Activated T-cell treated with anti-CD3 and anti-CD28 coated beads for 48 hours (primary cell): ENCODE measurements at places on chromosomes 2 and 18.

GRCh38 chr2:136777391-136777790 is 12.0 kb downstream of the THSD7B start:
- no peak for DNase-seq

- DNase-seq = no peak
These were observed 3.8 kb downstream of the VSNL1 start for GRCh38 chr2:17544256-17544655.

- DNase-seq = no peak
These were observed 405.8 kb downstream of the EPHA4 start for GRCh38 chr2:221166292-221166691.

GRCh38 chr2:36570416-36570815 is 27.6 kb downstream of the FEZ2 start:
- DNase-seq = no peak

GRCh38 chr2:96960153-96960961 is 26.0 kb downstream of the FAM178B start:
- DNase-seq = peak; percentile 77

DNA sequence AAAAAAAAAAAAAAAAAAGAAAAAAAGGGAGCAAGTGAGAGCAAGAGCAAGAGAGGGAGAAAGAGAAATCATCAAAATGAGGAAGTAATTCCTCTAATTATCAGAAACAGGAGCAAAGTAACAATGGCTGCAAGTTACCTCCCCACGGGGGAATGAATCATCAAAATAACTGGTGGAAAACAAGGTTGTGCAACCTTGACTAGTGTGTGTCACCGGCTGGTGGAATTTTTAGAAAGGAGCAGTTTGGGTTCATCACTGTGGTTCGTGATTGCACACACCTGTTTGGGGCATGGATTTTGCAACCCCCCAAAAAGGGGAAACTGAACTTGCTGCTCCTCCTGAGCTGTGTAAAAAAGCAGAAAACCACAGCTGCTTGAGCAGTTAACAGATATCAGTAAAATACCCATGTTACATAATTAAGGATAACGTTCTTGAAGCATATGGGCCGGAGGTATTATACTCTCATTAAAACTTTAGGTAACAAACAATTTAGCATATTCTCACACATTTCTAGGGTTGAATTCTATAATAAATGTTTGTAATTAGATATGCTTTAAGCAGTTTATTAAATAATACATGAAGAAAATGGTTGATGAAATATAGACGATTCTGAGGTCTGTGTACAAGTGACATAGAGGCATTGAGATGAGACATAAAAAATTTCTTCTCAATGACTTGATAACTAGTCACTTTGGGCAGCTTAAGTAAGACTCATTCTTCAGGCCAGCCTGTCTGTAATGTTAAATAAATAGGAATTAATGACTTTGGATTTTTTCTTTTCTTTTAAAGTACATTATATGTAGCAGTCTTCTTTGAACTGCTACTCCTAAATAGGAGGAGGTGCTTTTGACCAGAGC is 184.2 kb upstream of the ZEB2 start:
- no peak for DNase-seq

DNA sequence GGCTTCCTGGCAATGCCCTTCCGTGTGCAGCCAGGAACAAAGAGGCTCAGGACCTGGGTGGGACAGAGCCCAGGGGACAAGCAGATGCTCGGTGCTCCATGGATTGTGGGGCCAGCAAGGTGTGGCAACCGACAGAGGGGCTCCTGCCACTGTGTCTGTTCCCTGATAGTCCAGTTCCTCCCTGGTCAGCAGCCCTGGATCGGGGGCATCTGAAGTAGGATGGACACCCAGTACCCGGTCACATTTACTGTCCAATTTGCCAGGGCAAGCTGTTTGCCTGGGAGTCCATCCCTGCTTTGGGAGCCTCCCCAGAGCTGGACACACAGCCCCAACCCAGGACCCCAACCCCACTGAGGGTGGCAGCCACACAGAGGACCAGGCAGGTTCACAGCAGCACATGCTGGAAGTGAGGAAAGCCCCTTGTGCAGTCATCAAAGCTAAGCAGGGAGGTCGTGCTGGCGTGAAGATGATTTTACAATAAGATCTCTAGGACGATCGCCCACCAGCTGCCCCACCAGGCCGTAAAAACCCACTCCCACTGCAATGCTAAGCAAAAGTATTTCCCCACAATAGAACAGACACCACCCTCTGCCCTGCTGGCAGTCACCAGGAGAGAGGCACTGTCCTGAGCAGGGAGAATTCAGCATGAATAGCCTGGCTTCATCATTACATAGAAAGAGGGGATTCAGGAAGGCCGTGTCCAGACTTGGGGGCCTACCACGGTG is 141.7 kb downstream of the NDUFA10 start:
- DNase-seq = no peak

- DNase-seq = no peak
These were observed 149.7 kb downstream of the INHBB start for GRCh38 chr2:120495586-120495985.

- DNase-seq = no peak
These were observed 23.0 kb downstream of the FAM110C start for GRCh38 chr2:23283-23682.

- DNase-seq = peak; percentile 7
These were observed 146.3 kb upstream of the SKOR2 start for GRCh38 chr18:47397671-47398319.

DNA sequence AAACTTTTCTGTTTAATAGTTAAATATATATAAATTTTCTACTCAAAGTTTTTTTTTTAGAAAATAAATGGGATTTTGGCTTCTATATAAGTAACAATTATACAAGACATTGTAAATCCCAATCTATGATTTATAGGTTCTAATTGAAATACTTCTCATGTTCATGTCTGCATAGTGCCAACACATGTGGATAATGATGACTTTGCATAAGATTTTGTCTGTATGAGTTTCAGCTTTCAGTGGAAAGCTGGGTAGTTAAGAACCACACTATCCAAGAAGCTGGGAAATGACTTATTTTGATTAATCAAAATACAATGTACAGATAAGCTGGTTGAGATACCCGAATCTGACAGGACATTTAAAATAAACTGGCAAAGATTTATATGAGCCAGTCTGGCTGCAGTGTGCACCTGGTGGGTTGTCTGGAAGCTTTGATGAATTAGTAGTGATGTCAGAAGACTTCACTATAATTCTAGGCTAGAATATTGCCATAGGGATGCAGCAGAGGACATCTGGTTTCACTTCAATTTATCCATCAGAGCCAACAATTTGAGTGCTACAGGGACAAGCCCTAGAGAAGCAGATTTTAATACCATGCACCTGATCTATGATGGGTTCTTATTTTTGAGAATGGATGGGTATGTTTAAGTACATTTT is 45.4 kb downstream of the EML6 start:
- DNase-seq = no peak

DNA sequence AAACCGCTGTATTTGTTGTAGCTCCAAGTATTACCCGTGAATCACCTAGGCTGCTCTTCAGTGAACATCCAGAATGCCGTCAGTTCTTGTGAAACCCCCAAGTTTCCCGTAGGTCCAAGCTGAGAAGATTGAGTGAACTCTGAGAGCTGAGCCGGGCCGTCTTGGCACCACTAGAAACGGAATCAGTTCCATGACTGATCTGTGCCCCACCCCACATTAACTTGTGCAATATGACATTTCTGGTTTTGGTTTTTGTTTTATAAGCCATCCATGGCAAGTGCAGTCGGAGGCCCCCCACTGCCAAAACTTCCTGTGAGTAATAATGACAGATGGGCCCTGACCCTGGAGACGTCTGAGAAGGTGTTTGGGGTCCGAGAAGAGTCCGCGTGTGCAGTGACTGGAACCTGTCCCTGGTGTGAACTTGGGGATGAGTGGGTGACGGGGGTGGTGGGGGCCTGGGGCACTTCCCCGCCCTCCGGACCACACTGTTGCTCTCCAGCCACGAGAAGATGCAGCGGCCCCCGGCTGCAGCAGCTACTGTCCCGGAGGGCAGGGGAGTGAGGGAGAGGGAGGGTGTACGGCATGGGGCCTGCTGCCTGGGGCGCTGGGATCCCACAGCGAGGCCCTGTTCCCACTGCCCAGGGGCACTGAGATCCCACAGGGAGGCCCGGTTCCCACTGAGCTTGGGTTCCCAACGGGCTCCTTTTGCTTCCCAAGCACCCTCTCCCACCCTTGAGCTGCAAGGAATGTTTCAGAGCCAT is 26.5 kb downstream of the NFATC1 start:
- no peak for DNase-seq

DNA sequence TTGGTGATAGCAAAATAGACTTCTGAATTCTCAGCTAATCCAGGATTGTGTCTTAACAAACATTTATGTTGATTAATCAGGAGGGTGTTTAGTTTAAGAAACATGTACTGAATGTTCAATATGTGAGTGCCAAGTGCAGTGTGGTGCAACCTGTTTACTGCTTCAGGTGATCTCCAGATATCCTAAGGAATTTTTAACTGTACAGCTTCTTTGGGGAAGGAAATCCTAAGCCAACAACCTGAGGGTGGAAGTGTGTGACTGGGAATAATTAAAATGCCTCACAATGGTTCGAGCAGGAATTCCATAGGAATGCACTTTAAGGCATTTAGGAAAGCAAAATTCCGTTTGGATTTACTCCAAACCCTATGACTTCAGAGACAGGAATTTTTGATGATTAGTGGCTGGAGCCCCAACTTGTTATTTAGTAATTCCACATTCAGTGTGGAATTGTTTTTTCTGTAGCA is 16.4 kb downstream of the CRIM1 start:
- no peak for DNase-seq

GRCh38 chr2:190514676-190515075 is 19.8 kb downstream of the NEMP2 start:
- no peak for DNase-seq

DNA sequence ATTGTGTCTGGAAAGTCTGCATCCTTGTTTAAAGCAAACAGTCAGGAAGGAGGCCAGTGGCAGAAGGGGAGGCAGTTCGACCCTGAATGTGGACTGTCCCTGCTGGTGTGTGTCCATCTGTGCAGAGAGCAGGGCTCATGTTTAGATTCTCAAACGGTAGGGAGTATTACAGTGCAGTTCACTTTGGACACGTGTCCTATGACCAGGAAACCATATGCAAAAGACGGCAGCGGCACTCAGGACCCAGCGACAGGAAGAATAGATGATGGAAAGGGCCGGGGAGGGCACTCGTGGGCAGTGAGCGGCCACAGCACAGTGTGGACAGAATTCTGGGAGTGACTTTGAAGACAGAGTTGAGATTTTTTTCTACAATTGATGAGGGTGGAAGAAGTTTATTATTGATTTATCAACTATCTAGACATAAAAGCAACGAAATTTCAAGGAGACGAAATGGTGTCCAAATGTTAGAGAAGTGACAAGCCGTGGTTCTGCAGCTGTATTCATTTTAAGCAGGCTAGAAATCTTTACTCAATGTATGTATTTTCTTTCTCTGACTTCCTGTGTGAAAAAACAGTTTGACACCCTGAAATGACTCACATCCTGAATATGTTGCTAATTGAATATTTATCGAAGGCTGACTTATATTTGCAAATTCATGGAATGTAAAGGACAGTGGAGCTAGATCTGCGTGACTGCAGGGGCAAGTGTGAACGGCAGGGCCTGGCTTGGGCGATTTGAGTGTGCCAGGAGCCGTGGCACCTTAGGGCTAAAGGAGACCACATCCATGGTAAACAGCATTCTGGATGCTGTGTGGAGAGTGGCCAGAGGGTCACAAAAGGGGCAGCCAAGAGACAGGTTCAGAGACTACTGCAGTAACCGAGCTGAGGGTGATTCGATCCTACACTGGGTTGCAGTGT is 214.2 kb downstream of the PTGR3 start:
- DNase-seq = peak; percentile 5

- DNase-seq = no peak
These were observed 181.0 kb downstream of the ERBB4 start for GRCh38 chr2:212357606-212358005.

GRCh38 chr2:62334009-62334408 is 138.1 kb downstream of the B3GNT2 start:
- DNase-seq = no peak

GRCh38 chr2:196718419-196719109 is 79.0 kb downstream of the CCDC150 start:
- no peak for DNase-seq
